ENCODE measurements at places on chromosomes 6 and 20.

DNA sequence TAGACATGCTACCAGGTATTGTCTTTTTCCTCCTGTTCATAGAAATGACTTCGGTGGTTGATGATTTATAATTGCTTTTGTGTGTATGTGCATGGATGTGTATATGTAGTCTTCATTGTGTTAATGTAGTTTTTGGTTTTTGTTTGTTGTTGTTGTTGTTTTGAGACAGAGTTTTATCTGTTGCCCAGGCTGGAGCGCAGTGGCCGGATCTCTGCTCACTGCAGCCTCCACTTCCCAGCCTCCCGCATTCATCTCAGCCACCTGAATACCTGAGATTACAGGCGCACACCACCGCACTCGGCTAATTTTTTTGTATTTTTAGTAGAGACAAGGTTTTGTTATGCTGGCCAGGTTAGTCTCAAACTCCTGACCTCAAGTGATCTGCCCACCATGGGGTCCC lies 75.2 kb downstream of the HFE start:
- DNase-seq: no peak

GRCh38 chr20:48846516-48847492 lies 19.0 kb upstream of the PREX1 start:
- DNase-seq: no peak

GRCh38 chr6:42451333-42452170 lies at the start of gene TRERF1:
Gene TRERF1, minus strand, starts transcription at chr6:42451926. Its CDS starts 182,336 bp downstream, at chr6:42269590.
- peak; percentile 60 for DNase-seq

DNA sequence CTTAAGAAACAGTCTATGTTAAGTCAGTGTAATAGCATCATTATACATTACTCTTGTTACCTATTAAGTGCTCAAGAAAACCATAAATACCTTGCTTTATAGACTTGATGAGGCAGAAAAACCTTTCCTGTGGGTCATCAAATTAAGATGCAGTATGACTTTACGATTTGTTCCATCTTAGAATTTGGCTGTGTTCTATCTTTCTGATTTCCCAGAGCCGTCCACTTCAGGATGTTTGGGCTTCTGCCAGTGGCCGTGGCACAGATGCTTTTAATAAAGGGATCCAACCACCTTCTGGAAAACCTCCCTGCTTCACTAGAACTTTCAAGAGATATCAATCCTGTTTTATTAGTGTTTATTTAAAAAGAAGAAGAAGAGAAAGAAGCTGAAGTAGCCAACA lies 71.2 kb downstream of the PDE7B start:
- no peak for DNase-seq

GRCh38 chr6:54525731-54526130 lies 217.5 kb downstream of the TINAG start:
- no peak for DNase-seq

GRCh38 chr6:22071270-22072041 lies 225.4 kb downstream of the PRL start:
- DNase-seq: no peak

DNA sequence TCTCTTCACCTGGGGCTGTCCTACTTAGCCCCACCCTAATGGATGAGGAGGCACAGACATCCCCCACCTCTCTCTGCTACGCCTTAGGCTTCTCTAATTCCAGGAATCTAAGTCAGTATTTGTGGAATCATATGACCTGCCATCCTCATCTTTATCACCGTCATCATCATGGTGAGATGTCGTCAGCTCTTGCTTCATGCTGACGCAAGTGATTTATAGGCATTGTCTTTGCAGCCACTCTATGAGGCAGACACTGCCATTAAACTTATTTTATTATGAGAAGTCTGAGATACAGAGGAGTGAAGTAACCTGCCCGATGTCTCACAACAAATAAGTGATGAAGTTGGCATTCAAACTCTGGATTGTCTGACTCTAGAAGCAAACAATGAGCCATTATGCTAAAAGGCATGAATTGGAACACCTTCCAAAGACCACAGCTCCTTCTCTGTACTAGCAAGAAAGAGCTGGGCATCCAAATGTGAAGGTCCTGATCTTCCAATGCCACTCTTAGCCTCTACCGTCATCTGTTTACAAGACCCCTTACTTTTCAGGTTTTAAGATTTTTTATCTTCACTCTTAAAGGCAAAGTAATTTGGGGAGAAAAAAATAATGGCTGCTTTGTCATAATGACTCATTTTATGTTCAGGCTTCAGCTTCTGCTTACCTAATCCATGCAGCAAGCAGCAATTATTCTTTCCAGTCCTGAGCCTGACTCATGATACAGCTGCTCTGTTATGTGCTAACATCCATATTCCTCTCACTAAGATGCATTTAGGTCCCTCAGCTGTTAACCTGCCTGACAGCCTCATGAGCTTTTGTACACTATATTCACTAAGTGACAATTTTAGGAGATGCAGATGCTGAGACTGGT lies 113.7 kb upstream of the BCLAF1 start:
- no peak for DNase-seq

GRCh38 chr6:90388395-90388794 lies 91.8 kb upstream of the BACH2 start:
- no peak for DNase-seq

- no peak for DNase-seq
Measured at GRCh38 chr6:116931456-116931855, 54.4 kb downstream of the RFX6 start.
